ENCODE measurements at places on chromosomes 16 and 17.

- DNase-seq = no peak
Measured at GRCh38 chr16:65377195-65377594, 255.3 kb upstream of the CDH11 start.

DNA sequence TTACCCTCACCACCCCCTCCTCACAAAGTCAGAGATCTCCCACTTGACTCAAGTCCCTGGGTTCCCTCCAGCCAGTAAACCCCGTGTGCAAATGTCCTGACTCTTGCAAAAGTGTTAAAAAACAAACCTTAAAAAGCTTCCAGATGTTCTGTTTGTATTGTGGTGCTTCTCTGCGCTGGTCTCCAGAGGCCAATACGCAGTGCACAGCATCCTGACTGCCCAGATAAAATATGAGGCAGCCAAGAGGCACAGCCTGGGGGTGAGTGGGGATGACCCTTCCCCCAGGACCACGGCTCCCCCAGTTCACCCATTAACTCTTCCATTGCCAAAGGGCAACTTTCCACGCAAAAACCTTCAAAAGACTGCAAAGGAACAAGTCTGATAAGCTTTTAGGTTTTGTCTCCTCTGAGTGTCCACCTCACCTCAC is 291.8 kb downstream of the SOX9 start:
- no peak for DNase-seq

- DNase-seq = no peak
Measured at GRCh38 chr17:50044483-50044882, 11.4 kb upstream of the ITGA3 start.

- no peak for DNase-seq
Measured at GRCh38 chr17:36196131-36196486, 449 bp downstream of the CCL3L1 start.

DNA sequence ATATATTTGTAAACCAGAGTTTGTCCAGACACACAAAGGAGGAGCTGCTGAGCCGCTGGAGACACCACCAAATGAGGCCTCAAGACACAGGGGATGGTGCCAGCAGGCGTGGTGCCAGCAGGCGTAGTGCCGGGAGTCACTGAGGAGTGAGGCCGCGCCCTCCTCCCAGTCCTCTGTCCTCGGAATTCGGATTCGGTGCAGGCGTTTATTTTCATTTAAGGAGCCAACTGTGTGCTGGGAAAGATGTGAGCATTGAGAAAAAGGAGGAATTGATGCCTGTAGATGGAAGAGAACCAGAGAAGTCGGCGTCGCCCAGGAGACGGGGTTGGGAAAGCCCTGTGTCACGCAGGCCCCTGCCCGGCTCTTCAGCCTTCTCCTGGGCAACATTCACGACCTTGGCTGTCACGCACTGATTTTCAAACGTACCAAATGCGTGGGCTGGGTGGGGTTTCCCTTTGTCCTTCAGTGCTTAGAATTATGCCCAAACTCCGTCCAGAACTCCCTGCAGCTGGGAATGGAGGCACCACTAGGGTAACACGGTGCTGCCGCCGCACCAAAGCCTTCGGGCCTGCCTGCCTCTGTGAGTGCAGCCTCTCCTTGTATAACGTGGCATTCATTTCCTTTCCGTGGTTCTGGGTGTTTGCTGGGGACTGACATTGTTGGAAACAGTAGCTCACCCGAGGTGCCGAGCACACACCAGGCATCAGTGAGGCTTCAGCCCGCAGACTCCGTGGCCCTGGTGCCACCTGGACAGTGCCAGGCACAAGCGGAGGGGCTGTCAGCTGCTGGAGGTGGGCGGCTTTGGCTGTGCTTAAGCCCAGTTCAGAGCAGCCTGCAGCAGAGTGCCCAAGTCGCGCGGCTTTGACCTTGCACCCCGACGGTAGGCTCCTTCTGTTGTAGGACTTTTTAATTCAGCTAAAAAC is 49.0 kb upstream of the CHMP6 start:
- DNase-seq = no peak

- DNase-seq = no peak
Measured at GRCh38 chr16:9357829-9358228, 266.4 kb downstream of the HAPSTR1 start.

- DNase-seq = no peak
Measured at GRCh38 chr17:43645765-43646481, 15.8 kb downstream of the MEOX1 start.

GRCh38 chr17:37828651-37829124 is 83.8 kb upstream of the HNF1B start:
- no peak for DNase-seq

DNA sequence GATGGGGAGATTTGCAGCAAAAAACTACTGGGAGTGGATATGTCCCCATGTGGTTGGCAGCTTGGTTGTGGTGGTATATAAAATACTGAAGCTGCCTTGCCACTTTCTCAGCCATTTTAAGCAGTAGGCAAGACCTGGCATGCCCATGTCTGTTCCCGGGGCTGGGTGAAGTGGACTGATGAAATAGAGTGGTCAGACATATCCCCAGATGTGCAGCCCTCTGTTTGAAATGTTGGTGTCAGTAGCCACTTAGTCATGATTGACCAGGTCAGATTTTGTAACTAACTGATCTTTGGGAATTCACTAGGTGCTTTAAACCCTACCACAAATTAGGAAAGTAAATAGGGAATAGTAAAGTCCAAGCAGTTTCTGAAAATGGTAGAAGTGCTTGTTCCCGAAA is 151.6 kb downstream of the PHKB start:
- no peak for DNase-seq

DNA sequence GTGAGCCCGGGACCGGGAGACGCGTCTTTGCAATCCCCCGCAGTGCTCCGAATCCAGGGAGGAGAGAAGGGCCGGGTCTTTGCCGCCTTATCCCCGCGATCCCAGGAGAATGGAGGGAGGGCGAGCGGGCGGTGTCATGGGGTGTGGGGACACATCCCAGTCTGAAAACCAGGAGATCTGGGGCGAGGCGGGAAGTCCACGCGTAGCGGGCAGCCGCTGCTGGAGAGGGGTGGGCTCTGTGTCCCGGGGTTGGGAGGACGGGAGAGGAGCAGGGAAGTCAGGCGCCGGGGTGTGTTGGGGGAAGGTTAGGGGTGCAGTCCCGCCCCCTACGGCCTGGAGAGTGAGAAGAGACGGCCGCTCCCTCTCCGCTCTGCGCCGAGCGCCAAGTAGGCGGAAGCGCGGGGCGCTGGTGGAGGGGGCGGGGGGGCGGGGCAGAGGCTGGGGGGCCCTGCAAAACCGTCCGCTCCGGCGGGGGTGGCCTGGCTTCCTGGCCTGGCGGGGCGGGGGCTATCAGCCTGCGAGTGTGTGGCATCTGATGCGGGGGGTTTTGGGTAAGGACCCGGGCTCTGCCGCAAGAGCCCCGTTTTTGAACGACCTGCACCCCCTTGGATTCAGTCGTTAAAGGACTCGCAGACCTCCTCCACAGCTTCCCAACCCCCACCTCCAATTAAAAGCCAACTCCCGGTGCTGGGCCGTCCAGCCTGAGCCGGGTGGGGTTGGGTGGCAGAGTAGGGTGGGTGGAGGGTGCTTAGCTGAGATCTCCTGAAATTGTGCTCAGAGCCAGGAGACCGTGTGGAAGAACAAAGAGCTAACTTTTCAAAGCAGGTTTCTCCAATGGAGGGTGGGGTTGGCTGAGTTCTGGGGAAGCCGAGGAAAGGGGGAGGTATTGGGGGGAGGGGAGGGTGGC is 654 bp downstream of the LASP1 start:
- peak; percentile 68 for DNase-seq

- no peak for DNase-seq
Measured at GRCh38 chr17:67676305-67676704, 41.4 kb upstream of the NOL11 start.

DNA sequence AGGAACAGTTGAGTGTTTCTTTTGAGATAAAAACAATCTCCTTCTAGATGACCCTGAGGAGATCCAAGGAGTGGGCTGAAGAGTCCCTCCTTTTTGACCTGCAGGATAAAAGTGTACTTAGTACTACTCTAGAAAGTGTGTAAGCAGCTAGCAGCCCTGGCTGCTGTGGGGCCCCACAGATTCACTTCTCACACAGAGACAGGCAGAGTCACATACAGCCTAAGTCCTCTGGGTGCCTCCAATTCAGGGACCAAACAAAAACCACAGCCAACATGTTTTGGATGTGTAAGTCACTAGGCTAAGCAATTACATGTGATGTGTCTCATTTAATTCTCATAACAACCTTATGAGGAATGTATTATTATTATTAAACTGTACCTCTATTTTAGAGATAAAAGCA is 97.1 kb downstream of the TMEM100 start:
- DNase-seq = no peak

DNA sequence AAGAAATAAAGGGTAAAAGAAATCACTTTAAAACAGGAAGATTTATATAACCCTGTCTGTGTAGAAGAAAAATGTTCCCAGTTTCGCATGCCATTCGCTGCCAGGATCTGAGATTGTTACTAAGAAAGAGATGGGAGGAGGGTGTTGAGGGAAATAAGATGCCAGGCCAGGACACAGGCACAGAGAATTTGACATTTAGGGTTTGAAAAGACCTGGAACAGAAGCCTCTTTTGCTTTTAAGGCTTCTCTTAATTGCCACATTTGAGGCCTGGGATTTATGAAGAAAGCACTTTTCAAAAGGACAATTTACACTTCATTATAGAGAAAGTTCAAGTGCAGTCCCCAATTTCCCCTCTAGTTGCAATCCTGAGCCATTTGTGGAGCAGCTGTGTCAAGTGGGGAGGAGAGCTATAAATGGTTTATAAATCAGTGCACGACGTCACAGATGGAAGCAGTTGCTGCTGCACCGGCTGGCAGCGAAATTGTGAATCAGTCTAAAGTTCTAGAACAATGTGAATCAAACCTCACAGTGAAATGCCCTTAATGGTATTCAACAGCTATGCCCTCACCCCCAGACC is 26.5 kb upstream of the C16orf87 start:
- peak; percentile 53 for DNase-seq

DNA sequence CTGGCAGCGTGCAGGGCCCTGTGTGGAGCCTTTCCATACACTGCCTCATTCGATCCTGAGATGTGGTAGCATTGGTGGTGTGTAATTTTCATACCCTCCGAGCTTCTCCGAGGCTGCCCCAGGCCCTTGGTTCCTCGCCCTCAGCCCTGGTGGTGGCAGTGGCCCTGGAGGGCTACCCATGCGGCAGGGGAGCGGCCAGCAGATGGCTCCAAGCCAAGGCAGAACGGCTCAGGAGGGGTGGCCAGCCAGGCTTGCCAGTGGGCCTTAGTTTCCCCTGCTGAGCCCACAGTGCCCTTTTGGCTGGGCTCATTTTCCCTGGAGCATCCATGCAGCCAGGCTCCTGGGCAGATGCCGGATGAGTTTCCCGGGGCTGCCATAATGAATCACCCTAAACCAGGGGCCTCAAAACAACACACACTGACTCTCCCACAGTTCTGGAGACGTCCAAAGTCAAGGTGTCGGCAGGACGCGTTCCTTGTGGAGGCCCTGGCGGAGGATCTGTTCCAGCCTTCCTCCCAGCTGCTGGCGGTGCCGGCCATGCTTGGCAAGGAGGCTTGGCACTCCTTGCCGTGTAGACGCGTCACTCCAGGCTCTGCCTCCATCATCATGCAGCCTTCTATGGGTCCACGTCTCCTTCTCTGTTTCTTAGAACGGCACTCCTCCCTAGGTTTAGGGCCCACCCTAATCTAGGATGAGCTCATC is 158.8 kb upstream of the GSE1 start:
- DNase-seq = no peak

DNA sequence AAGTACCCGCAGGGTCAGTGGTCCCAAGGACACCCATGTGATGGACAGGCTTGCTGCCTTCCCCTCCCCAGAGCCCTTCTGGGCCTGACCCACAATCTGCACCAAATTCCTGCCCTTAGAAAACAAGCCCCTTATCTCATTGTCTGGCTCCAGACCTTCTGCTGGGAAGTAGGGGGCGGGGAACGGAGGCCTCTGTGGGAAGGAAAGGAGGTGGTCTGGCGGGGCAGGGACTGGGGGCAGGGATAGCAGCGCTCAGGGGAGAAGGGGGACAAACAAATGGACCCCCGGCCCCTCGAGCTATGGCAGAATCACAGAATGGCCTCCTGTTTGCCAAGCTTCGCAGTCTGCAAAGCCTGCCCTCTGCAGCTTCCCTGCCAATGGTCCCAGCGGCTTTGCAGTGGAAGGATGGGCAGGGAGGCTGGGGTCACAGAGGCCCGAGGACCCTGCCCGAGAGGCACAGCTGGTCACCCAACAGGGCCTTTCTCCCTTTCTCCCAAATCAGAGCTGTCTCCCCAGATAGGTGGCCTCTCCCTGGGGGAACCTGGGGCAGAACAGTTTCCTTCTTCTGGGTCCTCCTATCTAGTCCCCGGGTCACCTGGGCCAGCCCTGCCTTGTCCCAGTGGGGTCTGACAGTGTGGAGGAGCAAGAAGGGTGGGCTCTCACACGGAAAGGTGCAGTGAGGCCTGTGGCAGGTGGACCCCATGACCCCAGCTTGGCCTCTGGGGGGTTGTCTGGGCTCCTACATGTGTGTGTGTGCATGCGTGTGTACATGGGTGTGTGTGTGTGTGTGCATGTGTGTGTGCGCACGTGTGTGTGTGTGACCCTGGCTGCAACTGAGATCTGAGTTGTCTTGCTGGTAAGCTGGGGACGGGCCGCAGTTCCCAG is 25.5 kb downstream of the TMEM235 start:
- no peak for DNase-seq

DNA sequence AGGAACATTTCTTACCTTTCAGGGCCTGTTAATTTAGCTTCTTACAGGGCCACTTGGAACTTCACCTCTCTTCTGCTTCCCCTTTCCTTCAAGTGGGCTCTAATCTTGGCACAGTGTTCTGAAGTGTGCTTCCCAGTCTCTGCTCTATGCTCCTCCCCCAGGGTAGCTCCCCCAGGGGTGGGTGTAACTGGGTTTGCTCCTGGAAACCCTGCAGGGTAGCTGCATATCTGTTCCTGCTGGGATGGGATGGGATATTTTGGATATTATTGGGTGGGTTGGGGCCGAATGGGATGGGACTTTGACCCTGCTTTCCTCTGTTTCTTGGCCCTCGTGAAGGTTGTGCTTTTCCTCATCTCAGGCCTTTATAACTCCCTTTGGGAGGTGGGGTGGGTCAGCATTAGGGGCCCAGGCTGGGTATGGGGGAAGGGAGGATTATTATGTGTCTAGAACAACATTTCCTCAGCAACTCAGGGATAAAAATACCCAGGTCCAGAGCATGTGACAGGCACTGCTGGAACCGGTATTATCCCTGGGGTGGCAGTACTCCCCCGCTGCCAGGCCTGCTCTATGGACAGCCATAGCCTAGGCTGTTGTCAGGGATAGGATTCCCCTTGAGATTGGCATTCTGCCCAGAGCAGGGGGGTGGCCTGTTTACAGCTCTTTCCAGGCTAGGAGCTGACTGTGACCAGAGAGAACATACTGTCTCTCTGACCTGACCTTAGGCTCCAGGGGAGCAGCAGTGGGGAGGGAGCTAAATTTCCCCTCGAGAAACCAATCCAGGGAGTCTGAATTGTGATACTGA is 5.0 kb downstream of the NFE2L1 start:
- DNase-seq = no peak

Measured in NCI-H774 (cell line).